ENCODE measurements at places on chromosomes 4 and X.

DNA sequence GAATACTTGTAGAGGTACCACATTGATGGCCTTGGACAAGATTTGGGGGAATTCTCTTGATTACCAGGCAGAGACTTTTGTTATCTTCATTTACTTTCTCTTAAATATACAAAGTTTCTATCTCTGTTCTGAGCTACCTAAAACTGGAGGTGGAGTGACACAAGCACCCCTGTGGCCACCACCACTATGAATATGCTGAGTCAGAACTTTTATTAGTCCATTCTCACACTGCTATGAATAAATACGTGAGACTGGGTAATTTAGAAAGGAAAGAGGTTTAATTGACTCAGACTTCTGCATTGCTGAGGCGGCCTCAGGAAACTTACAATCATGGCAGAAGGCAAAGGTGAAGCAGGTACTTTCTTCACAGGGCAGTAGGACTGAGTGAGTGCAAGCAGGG lies 67.1 kb downstream of the RTL3 start:
- DNase-seq, result no peak

DNA sequence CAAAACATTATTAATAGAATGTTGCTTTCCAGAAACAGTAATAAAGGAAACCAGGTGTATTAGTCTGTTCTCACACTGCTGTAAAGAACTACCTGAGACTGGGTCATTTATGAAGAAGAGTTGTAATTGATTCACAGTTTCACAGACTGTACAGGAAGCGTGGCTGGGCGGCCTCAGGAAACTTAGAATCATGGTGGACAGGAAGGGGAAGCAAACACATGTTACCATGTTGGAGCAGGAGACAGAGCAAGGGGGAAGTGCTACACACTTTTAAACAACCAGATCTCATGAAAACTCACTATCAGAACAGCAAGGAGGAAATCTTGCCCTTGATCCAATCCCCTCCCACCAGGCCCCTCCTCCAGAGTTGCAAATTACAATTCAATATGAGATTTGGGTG lies 815.8 kb downstream of the TRIML1 start:
- DNase-seq, result no peak

DNA sequence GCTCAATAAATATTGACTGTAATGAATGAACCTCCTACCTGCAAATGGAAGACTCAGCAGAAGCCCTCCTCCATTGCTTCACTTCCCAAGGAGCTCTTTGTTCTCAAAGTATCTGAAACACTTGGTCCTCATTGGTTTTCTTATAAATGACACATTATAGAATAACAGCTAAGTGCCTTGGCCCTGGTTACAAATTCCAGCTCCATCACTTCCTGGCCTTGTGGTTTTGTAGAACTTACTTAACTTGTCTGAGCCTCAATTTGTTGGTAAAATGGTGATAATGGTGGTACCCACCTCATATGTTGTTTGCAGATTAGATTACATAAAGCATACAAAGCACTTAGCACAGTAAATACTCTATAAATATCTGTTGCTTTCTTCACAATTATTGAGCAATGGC lies 25.2 kb upstream of the SMIM20 start:
- DNase-seq, result no peak

DNA sequence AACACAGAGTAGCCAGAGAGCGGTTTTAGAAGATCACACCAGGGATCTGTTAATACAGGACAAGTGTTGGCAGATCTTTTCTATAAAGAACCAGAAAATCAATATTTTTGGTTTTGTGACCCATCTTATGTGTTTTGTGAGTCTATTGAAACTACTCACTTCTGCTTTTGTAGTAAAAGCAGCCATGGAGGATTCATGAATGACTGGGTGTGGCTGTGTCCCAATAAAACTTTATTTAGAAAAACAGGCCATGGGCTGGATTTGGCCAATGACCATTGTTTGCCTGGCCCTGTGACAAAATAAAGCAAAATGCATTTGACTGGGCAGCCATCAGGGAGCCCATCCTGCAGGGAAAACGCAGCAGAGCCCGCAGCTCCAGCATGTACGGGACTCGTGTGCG lies 99.9 kb upstream of the ADRA2C start:
- DNase-seq, result no peak

DNA sequence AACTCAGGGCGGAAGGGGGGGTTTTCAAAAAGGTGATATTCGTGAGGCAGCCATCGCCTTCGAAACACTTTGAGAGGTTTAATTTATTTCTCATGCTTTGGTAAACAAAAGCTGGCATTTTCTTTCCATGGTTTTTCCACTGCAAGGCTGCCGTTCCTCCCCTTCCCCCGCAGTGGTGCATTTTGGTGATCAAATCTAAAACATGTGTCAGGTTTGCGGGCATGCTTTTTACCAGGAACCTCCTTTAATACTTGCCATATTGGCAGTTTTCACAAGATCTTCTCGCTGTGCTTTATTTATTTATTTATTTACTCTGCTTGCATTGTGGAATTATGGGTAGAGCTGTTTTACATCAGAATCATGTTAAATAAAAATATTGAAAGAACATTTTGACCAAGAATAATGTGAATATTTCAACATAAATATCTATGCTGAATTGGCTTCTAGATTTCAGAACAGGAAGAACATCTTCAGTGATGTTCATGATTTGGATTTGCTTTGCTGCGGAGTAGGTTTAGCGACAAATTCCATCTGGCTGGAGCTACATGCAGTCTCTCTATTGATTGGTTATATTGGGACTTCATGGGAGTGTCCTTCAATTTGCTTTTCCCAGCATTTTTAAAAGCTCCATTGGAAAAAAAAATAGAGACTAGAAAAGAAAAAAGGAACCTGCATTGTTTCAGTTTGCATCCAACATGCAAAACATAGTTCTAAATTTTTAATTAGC lies 54.4 kb downstream of the STOX2 start:
- DNase-seq, result no peak

DNA sequence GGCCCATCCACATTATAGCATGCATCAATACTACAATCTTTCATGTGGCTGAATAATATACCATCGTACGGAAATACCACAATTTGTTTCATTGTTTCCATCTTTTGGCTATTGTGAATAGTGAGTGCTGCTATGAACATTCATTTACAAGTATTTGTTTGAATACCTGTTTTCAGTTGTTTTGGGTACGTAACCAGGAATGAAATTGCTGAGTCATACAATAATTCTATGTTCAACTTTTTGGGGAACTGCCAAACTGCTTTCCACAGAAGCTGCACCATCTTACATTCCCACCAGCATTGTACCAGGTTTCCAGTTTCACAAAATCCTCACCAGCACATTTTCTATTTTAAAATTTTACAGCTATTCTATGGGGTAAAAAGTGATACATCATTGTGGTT lies 28.5 kb upstream of the MANBA start:
- DNase-seq, result peak; percentile 7

All from AG09319 (cell line).